ENCODE measurements at places on chromosomes 11 and 22.
A peak's percentile ranks its signal among the peaks of the same experiment; 100 is the strongest.

DNA sequence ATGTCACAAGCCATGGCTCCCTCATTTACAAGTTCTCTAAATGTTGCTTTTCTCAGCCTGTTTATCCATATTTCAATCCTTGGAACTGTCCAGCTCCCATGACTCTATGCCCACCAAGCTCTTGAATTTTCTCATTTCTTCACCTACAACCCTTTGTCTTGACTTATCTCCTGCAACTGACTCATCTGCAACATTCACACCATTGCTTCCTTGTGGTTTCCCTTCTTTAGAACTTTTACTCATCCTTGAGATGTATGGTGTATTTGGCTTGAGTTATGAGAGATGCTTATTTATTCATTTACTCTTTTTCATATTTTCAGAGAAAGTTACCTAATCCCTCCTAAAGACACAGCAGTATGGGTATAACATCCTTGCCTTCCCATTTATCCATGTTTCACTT lies 18.8 kb downstream of the TRIM34 start:
- DNase-seq = no peak

DNA sequence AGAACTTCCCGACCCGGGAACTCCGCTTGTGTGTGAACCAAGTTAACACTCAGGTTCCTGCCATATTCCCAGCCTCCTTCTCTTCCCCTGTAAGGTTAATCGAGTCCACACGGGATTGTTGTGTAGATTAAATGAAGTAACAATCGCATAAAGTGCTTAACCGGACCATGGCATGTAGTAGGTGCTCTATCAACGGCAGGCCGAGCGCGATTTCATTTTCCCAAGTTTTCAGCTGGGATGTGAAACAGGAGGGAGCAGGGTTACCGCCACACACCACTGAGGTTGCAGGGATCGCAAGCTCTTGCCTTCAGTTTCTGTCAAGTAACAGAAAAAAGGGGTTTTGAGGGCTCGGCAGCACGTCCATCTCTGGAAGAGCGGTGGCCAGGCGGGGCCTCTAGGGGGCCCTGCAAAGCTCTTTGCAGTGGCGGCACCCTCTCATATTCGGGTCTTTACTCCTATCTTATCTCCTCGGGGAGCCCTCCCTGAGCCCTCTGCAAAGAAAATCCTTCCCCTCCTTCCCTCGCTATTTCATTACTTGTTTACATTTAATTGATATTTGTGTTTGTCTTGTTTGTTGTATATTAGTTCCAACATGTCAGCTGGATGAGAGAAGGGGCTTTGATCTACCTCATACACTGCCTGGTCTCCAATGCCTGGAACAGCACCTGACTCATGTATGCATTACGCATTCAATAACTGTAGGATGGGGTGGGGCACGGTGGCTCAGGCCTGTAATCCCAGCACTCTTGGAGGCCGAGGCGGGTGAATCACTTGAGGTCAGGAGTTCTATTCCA lies 816 bp upstream of the PLEKHA7 start:
- peak; percentile 26 for DNase-seq

- DNase-seq = no peak
Observed at GRCh38 chr11:68353118-68353517, 40.7 kb downstream of the LRP5 start.

- DNase-seq = no peak
Observed at GRCh38 chr11:10856689-10857458, 979 bp downstream of the ZBED5 start.

DNA sequence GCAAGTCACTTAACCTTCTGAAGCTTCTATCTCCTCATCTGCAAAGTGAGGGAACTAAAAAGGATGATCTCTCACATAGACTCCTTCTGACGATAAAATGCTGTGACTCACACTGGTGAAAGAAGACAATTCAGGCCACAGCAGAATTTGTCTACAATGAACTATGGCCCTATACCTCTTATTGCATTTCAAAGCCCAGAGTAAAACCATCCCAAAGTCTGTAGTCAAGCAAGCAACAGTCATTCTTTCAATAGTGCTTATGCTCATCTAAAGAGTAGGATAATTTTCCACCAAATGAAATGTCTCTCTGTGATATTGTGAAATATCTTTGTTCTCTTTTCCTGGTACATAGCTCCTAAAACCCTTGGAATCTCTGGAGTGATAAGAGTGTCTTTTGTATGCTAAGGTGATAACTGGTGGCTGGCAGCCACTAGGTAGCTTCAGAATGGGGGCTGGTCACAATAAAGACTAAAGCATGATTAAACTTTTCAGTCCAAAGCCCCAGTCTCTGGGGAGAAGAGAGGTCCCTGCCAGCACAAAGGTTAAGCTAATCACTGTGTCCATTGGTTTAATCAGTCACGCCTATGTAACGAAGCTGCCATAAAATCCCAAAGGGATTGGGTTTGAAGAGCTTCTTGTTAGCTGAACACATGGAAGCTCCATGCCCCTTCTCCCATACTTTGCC lies 30.8 kb downstream of the SYTL2 start:
- no peak for DNase-seq

GRCh38 chr11:130180896-130181294 lies 21.3 kb downstream of the ST14 start:
- DNase-seq = no peak

DNA sequence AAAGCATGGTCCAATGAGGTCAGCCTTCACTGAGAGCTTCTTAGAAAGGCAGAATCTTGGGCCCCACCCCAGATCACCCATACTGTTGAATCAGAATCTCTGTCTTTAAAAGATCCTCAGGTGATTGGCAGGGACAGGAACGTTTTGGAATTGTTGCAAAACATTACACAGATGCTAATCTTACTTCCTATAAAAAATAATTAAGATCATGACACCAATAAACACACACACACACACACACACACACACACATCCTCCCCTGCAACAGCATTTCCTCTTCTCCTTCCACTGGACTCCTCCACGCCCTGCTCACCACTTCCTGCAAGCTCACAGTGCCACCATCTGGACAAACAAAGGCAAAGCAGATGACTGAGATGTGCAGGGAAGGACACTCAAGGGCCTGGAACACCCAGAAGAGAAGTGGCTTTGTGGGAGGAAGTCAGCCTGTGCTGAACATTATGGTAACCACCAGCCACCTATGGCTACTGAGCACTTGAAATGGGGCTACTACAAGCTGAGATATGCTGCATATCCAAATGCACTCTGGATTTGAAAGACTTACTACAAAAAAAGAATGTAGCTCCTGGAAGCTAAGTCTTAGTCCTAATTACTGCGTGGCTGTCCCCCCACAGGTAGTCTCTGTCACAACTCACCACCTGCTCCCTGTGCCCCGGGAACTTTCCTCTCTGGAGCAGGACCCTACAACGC lies 65.6 kb downstream of the BTG4 start:
- DNase-seq = peak; percentile 68

- no peak for DNase-seq
Observed at GRCh38 chr11:67545280-67545679, 22.0 kb upstream of the CABP2 start.

DNA sequence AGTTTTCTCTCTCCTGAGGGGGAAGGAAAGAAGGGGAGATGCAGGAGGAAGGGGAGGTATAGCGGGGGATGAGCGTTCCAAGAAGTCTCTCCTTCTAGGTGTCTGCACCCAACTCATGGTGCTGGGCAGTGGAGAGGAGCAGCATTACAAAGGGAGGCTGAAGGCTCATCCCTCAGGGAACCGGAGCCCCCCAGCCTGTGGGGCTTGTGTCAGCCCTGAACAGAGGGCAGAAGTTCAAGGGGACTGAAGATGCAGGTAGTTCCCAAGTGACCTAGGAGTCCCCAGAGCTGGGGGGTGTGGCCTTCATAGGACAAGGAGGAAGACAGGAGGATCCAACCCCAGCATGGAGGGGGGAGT lies 1.8 kb downstream of the C11orf68 start:
- no peak for DNase-seq

- no peak for DNase-seq
Observed at GRCh38 chr22:47190957-47191670, 428.7 kb downstream of the TBC1D22A start.

GRCh38 chr11:71987521-71987920 lies 11.2 kb upstream of the IL18BP start:
- DNase-seq = no peak

DNA sequence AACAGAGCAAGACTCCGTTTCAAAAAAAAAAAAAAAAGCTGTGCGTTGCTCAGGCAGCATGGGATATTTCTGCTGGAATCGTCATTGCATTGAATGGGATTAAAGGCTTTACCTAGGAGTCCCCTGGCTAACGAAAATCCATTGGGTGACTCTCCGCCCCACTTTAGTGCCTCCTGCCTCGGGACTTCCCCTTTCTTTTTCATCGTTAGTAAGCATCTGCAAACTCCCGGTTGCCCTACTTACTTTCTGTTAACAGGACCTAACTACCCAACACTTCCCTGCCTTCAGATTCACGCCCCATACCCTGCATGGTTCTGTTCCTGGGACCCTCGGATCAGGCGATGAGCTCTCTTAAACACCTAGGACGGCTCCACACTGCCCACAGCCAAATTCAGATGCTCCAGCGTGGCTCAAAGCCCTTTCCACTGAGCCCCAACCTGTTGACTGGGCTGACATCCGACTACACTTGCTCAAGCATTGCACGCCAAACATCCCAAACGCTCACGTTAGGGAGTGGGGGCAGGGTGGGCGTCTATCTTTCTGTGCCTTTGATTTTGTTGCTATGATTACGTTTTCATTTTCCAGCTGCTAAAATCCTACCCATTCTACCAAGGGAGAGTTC lies 143.8 kb downstream of the ST3GAL4 start:
- no peak for DNase-seq

DNA sequence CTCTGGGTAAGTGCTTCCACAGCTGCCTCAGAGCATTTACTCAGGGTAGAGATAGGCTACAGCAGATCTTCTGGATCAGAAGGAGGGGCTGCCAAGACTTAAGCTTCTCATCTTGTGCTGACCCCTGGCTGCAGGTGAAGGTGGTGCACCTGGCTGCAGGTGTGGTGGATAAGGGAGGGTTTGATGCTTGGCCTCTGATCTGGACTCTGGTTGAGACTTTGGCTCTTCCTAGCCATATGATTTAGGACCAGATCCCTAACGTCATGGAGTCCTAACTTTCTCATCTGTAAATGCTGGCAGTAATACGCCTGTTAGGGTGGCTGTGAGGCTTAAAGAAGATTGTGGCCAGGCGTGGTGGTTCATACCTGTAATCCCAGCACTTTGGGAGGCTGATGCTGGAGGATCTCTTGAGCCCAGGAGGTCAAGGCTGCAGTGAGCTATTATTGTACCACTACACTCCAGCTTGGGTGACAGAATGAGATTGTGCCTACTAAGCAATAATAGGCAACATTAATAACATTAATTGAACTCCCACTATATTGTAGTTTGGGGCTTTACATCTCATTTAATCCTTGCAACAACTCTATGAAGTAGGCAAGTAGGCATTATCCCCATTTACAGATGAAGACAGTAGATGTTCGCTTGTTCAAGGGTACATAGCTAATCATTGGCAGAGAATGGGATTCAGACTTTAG lies 10.7 kb downstream of the DTX4 start:
- no peak for DNase-seq

DNA sequence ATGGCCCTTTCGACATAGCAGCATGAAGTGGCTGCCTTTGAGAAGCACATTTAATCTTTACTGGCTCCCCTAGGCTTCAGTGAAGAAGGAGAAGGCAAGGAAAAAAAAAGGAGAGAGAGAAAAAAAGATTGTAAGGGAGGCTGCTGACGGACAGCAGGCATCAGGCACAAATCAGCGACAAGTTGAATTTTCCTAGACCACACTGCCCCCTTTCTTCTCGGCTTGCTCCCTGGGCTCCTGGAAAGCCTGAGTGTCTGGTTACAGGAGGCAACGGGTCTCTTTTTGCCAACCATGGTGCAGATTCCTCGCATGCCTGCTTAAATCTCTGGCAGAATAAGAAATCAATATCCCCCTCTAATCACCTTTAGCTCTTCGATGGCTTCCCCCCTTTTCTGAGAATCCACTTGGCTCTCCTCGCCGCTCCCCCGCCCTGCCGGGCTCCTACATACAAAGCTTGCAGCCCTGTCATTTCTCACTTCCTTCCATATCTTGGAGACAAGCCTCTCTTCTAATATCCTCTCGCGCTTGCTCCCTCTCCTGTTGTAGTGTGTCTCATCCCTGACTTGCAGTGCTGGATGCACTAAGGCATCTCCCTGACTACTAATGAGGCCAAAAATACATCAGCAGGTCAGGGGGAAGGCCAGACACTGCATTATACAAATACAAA lies 14.3 kb downstream of the BLID start:
- DNase-seq = no peak

GRCh38 chr11:78392854-78393253 lies 24.8 kb downstream of the GAB2 start:
- DNase-seq = no peak

DNA sequence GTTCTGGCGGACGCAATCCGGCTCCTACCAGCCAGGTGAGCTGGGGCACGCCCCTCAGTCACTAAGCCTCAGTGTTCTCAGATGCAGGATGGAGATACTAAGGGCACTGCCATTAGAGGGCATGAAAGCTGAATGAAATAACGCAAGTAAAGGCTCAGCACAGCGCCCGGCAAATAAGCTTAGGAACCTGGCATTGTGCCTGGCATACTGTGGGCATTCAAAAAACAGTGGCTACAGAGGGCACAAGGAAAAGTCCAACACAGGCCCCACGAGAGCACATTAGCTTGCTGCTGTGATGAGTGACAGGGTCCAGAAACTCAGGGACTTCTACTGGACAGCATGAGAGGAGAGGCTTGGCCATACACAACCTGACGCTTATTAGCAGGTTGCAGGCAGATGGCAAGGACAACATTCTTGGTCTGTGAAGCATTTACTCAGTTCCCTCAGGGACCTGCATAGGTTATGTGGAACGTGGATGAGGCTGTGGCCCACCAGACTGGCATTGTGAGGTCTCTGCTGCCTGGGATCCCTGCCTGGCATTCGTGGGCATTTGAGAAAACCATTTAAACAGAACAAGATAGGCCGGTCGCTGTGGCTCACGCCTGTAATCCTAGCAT lies 12.2 kb downstream of the TXN2 start:
- DNase-seq = no peak

DNA sequence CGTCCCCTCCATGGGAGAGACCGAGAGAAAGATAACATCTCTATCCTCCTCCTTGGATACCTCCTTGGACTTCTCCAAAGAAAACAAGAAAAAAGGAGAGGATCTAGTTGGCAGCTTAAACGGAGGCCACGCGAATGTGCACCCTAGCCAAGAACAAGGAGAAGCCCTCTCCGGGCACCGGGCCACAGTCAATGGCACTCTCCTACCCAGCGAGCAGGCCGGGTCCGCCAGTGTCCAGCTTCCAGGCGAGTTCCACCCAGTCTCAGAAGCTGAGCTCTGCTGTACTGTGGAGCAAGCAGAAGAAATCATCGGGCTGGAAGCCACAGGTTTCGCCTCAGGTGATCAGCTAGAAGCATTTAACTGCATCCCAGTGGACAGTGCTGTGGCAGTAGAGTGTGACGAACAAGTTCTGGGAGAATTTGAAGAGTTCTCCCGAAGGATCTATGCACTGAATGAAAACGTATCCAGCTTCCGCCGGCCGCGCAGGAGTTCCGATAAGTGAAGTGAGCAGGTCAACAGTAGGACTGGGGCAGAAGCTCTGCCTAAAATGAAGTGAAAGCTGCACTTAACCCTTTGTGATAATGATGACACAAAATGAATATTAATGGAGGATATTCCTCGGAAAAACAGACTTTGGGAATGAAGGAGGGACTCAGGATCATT lies 65.3 kb downstream of the WNT11 start:
- DNase-seq = no peak

- no peak for DNase-seq
Observed at GRCh38 chr22:49260681-49261580, 566.7 kb downstream of the BRD1 start.

GRCh38 chr11:115362997-115363396 lies 141.2 kb downstream of the CADM1 start:
- no peak for DNase-seq

GRCh38 chr22:45671783-45672563 lies at the start of gene ATXN10:
Gene ATXN10 (plus strand): TSS chr22:45671834. CDS start chr22:45672064, 230 bp downstream.
- peak; percentile 75 for DNase-seq
